ENCODE measurements at places on chromosomes 1 and 21.
A peak's percentile ranks its signal among the peaks of the same experiment; 100 is the strongest.

DNA sequence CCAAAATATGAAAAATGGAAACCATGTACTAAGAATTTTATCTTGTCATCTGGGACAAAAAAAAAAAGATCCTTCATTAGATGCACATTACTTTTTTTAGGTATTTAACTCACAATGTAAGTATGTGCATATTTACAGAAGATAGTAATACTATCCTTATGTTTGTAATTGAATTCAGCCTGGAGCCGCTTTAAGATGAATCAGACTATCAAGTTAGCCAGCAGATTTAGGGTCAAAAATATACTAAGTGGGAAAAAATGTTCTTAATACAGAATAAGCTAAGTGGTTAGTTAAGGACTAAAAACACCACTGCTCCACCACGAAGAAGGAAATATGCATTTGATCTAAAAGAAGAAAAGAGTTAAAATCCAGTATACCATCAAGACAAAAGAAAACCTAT lies 49.1 kb downstream of the DSCAM start:
- DNase-seq = no peak

DNA sequence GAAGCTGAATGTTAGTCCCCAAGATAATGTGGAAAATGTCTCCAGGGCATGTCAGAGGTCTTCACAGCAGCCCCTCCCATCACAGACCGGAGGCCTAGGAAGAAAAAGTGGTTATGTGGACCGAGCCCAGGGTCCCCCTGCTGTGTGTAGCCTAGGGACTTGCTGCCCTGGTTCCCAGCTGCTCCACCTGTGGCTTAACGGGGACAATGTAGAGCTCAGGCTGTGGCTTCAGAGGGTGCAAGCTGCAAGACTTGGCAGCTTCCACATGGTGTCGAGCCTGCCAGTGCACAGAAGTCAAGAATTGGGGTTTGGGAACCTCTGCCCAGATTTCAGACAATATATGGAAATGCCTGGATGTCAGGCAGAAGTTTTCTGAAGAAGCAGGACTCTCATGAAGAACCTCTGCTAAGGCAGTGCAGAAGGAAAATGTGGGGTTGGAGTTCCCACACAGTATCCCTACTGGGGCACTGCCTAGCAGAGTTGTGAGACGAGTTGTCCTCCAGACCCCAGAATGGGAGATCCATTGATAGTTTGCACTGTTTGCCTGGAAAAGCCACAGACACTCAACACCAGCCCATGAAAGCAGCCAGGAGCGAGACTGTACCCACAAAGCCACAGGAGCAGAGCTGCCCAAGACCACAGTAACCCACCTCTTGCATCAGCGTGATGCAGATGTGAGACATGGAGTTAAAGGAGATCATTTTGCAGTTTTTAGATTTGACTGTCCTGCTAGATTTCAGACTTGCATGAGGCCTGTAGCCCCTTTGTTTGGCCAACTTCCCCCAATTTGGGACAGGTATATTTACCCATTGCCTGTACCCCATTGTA lies 204.9 kb downstream of the MRPL39 start:
- DNase-seq = no peak

GRCh38 chr21:43274946-43275310 lies 106.1 kb downstream of the CRYAA start:
- no peak for DNase-seq

GRCh38 chr1:110520827-110521226 lies 1.9 kb upstream of the KCNA10 start:
- DNase-seq = no peak

GRCh38 chr1:183467687-183468086 lies 4.6 kb upstream of the SMG7 start:
- DNase-seq = no peak

GRCh38 chr1:2611031-2611501 lies 21.8 kb downstream of the MMEL1 start:
- peak; percentile 77 for DNase-seq

- no peak for DNase-seq
These were observed 196.7 kb upstream of the DAB1 start for GRCh38 chr1:57620605-57621004.

DNA sequence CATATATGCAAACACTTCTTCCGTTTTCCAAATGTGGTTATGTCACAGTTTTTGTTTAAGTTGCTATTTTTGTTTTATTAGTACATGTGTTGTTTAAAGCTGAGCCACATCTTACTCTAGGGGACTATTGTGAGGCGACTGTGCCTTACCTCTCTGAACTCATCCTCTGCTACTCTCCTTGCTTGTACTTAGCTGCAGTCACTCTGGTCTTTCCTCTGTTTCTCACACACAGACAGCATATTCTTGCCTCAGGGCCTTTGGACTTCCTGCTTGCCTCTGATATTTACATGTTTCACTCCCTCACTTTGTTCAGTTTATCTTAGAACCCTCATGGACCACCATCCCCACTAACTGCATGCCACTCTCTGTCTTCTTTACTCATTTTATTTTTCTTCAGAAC lies 101.1 kb downstream of the MACF1 start:
- DNase-seq = no peak

GRCh38 chr1:211886551-211886950 lies 56.0 kb upstream of the LPGAT1 start:
- no peak for DNase-seq

- no peak for DNase-seq
These were observed 612.2 kb upstream of the USP24 start for GRCh38 chr1:55827350-55827749.
